Epithelial cell of alveolus of lung (primary cell): ENCODE measurements at places on chromosomes 13 and 19. TPM values are rescaled to one million over a fixed set of nuclear protein-coding genes. Genes with fewer than 3 reads are reported as not detected.

Gene SIGLECL1
- not detected in 2 replicates for total RNA-seq

Gene IQCN
- 0.13 and 1.6 TPM in 2 replicates for total RNA-seq

Gene GGACT
- total RNA-seq: 5.2 and 8.3 TPM in 2 replicates

Gene GPX4
- 357 and 567 TPM in 2 replicates for total RNA-seq

Gene OBI1
- total RNA-seq: 10.3 and 10.9 TPM in 2 replicates

Gene KEAP1
- total RNA-seq: 69.4 and 99.2 TPM in 2 replicates

Gene FXYD7
- total RNA-seq: not detected in 2 replicates

Gene GNG8
- not detected in 2 replicates for total RNA-seq

Gene HSH2D
- total RNA-seq: not detected in 2 replicates

Gene RNF225
- 2.0 TPM in 1 of 2 replicates, not detected in the other for total RNA-seq

Gene DOCK6
- 44.7 and 50.4 TPM in 2 replicates for total RNA-seq

Gene GAPDHS
- not detected in 2 replicates for total RNA-seq

Gene PABPC3
- total RNA-seq: under 0.01 and 0.56 TPM in 2 replicates
